Dermis blood vessel endothelial cell (primary cell): ENCODE measurements at places on chromosomes 7 and 10.

DNA sequence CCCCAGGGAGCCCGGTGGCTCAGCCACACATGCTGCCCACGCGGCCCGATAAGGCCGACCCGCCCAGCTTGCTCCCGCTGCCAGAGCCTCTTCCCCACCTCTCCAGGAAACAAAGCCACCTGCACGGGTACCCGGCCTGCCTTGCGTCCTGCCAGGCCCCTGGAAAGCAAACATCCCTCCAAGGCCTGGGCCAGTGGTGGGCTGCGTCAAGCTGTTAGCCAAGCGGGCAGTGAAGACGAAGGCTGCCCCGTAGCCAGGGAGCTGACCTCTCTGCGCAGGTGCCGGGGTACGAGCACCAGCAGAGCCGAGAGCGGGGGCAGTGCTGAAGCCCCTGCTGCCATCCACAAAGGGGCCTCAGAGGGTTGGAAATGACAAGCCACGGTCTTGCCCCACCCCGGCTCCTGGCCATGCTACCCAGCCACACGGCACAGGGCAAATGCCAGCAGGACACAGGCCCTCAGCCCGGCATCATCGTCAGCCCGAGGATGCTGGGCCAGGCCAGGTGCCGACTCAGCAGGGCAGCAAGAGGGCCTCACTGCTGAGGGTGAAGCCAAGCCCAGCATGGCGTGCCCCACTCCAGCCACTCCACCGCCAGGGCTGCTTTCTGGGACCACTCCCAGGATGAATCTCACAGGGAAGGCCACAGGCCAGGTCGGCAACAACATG lies 140.0 kb downstream of the PTPRN2 start:
- no peak for DNase-seq

DNA sequence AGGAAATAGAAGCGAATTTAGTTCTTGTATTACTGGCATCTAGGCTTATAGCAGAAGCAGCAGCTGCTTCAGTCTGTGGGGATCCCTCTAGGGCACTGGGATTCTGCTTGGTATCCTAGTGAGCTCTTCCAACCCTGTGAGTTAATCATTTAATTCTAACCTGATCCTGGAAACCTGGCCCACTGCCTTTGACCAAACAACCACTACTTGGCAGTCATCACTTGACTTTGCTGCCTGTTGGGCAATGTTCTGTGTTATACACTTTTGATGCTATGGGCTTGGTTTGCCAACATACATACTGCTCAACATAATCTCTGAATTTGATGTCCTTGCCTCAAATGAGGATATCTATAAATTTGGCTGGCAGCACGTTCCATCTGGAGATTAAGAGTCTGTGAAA lies 813.4 kb downstream of the ANKRD7 start:
- no peak for DNase-seq

- no peak for DNase-seq
Measured at GRCh38 chr10:26213157-26213800, 3.3 kb upstream of the GAD2 start.

- DNase-seq = no peak
Measured at GRCh38 chr7:47268851-47269836, 312.8 kb downstream of the TNS3 start.

DNA sequence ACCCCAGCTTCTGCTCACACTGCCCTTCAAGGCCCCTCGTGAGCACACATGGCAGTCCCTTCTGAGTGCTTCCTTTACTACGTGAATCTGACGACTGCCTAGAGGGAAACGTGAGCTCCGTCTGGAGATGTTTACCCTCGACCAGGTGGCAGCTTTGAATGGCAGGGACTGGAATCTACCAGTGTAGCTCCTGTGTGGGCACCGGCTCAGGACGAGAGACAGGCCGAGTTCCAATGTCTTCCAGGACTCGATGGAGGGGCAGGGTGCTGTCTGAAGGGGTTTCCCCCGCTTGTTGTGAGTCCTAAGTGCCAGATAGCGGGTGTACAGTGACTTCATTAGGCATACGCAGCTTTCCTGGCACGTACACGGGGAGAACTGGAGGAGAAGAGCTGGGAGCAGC lies 229.9 kb downstream of the ADARB2 start:
- no peak for DNase-seq

DNA sequence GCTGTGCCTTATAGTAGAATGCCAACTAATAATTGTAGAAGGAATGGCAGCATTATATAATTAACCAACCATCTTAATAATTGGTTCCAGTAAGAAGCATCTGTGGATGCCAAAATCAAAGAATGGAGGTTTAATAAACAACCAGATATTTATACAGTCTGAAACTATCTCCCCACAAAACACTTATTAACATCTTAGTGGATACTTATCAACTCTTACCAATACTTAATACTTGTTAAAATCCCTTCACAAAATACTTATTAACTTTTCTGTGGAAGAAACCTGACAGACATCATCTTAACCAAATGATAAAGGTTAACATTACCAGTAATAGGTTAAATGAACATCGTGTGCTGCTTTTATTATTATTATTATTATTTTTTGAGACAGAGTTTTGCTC lies 29.1 kb upstream of the FAM107B start:
- no peak for DNase-seq

GRCh38 chr7:131587315-131587923 lies 31.0 kb upstream of the PODXL start:
- DNase-seq = no peak

GRCh38 chr10:131109291-131109690 lies 202.2 kb downstream of the TCERG1L start:
- no peak for DNase-seq

DNA sequence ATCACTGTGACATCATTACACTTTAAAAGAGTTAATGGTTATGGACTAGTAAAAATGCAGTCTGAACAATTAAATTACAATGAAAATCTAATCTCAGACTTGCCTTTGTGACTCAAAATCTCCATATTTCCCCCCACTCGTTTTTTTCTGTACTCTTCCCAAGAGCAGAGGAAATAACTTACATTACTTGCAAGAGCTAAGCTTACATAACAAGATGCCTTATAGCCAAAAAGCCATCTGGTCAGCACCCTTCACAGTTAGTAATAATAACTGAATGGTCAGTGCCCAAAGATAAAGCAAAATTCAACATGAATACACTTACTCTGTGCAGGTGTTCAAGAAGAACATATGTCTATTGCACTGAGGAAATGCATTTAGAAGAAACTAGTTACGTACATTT lies 1381.5 kb upstream of the CELF2 start:
- no peak for DNase-seq

- DNase-seq = no peak
Measured at GRCh38 chr10:49058463-49059255, 56.7 kb downstream of the VSTM4 start.

DNA sequence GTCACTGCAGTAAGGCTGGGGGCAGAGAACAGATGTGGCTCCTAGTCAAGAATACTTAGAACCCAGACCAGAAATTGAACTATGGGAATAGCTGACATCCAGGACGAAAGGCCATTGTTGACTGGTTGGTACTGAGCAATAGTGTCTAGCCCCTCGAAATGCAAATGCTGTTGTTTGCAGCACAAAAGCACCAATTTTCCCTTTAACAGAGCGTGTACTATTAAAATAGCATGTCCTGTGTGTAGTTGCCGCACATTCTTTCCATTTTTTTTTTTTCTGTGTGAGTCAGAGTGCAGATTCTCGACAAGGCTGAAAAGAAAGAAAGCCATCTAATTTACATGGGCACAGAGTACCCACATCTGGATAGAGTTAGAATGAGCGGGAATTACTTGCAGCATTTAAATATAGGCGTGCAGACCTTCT lies 302.4 kb downstream of the PTEN start:
- DNase-seq = no peak

- no peak for DNase-seq
Measured at GRCh38 chr7:56091591-56091990, 1.2 kb downstream of the PHKG1 start.

DNA sequence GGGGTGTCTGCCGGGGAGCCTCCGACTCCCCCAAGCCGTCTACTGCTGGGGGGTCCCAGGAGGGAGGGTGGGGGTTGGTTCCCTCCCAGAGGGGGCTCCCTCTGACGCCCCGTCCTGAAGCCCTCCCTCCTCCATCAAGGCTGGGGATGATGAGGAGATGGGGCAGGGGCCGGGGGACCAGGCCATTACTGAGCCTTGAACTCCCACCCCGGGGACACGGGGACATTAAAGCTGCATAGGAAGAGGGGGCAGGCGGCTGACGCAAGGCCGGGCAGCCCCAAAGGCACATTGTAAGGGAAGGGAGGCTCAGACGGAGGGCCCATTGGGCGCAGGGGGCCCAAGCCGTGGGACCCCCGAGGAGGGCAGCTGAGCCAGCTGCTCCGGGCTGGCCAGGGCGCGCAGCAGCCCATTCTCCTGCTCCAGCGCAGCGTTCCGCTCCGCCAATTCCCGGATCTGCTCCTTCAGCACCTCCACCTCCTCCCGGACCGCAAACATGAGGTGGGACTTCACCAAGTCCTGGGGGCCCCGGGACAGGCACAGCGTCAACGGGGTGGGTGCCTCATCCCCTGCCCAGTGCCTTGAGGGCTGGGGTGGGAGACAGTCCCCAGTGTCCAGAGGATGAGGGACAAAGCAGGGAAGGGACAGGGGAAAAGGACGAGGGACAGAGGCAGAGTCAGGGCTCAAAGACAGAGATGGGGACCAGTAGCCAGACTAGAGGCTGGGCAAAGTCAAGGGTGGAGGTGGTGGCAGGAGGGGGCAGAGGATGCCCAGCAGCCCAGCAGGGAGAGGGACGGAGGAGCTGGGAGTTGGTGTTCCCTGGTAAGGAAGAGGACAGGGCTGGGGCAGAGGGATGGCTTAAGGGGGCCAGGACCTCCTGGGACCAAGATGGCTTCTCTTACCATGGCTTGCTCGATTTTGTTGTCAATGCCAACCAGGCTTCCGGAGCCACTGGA lies 2.9 kb upstream of the SPACDR start:
- no peak for DNase-seq

- no peak for DNase-seq
Measured at GRCh38 chr7:391961-392524, 102.1 kb downstream of the FOXL3 start.

DNA sequence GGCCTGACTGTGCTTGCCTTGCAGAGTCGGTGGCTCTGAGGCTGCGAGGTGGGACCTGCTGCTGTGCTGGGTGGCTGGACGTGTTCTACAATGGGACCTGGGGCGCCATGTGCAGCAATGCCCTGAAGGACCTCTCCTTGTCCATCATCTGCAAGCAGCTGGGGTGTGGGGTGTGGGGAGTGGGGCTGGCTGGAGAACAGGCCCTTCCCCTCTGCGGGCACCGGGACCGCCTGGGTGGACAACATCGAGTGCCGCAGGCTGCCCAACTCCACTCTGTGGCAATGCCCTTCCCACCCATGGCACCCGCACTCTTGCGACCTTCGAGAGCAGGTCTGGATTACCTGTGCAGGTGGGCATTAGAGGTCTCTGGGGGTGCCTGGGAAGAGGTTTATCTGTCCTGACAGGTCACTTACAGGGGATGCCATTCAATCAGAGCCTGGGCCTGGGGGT lies 10.9 kb downstream of the SCART1 start:
- no peak for DNase-seq

DNA sequence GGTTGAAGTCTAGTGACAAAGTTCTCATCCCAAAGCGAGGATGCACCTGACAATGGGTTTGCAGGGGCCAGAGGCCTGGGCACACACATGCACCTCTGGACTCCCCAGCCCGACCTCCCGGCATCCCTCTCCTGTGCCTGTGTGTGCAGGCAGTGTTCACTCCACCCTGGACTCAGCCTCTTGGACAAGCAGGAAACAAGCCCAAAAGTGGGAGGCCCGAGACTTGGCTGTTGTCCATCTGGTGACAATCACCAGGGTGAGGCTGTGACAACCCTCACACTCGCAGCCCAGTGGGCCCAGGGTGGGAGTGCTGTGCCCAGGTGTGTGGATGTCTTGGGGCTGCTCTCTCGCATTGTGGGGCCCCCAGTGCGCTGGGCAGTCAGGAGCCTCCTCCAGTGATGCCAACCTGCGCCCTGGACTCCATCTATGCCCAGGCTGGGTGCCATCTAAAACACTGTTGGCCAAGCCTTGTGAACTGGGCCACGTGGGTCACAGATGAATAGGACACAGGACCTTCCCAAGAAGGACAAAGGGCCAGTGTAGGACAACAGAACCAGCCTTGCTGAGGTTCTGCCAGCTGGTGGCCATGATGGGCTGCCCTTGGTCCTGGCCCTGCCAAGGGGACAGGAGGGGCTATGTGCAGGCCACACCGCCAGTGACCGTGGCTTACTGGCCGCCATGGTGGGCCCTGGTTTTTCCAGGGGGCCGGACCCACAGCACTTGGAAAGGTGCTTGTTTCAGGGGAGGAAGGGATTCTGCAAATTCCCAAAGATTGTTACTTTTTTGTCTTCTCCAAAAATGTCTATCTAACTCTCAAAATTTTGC lies 144.3 kb downstream of the TCERG1L start:
- DNase-seq = no peak
